ENCODE measurements at places on chromosomes 11 and 22.

GRCh38 chr22:45088576-45088975 is 75.1 kb upstream of the NUP50 start:
- no peak for DNase-seq

GRCh38 chr22:29587938-29588699 is 7.2 kb upstream of the NIPSNAP1 start:
- no peak for DNase-seq

DNA sequence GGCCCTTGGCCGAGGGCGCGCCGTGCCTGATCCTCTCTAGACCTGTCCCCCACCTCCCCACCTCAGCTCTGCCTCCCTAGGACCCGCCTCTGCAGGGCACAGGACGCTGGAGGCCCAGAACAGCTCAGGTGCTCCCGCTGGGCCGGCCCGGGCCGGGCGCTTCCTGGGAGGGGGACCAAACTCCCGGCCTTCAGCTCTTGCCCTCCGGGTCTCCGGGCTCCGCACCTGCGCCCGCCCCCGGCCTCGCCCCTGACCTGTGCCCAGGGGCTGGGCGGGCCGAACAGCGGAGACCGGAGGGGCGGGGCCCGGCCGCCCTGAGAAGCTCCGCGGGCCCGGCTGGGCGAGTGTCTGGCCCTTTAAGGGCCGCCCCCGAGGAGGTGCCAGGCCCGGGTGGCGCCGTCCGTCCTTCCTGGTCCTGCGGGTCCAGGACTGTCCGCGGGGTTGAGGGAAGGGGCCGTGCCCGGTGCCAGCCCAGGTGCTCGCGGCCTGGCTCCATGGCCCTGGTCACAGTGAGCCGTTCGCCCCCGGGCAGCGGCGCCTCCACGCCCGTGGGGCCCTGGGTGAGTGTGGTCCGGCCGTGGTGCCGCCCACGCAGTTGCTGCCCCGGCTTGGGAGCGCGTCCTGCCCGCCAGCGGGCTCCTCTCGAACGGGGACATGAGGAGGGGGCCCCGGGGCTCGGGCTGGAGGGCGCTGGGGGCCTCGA is at the start of gene SSH3:
SSH3 (plus strand) TSS at position 399 of the 703 bp plus-strand sequence; CDS start at position 495, 96 bp downstream.
- no peak for DNase-seq

DNA sequence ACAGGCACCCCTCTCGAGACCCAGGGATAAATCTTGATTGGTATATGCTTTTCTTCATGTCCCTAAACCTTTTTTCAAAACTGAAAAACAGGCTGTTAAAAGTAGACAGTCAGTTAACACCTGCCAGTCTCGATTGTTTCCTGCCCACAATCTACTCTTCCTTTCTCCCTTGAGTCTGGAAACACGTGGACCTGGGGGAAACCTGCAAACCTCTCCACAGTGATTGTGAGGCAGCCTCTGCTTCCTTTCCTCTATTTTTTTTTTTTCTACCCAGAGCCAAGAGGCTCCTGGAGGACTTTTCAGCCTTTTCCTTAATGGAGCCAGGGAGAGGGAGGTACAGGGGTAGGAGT is 69.4 kb upstream of the CLMP start:
- no peak for DNase-seq

DNA sequence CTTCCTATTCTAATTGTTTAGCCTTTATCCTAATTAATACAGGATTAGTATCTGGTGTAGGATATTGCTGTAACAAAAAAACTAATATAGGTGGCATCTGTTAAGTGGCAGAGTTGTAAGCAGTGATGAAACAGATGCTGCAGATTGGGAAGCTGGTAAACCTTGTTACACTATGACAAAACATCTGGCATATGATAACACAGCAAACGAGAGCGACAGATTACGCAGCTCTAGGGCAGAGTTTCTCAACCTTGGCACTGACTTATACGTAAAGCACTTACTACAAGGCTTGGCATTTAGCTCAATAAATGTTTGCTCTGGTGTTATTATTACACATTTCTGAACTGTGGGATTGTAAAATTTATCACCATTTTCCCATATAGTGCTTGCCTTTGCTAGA is 137.0 kb downstream of the ATG16L2 start:
- no peak for DNase-seq

GRCh38 chr11:8333376-8333775 is 69.7 kb upstream of the LMO1 start:
- DNase-seq: no peak

GRCh38 chr11:76592025-76592914 is 78.3 kb downstream of the LRRC32 start:
- no peak for DNase-seq

- DNase-seq: no peak
Measured at GRCh38 chr11:83150450-83150849, 6.5 kb upstream of the PCF11 start.

DNA sequence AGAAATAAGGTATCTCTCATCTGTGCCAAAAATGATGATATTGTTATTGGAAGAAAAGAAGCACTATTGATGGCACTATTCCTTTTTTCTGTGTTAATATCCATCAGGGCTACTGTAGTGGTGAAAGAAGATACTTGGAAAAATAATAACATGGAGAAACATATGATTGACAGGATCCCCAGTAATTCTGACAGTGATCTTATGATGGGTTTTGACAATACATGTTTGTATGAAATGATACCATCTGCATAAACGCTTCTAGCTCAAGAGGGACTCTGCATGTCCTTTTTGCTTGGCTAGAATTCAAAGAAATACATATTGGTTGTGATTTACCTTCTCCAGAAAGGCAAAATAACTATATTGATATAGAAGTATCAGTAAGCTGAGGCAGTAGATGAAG is 178.1 kb downstream of the GUCY1A2 start:
- DNase-seq: no peak

GRCh38 chr11:66725647-66726046 is 3.4 kb downstream of the SPTBN2 start:
- DNase-seq: no peak

GRCh38 chr11:8910649-8911026 is 351 bp upstream of the AKIP1 start:
- no peak for DNase-seq

- no peak for DNase-seq
Measured at GRCh38 chr11:120632579-120632978, 121.0 kb downstream of the GRIK4 start.

- no peak for DNase-seq
Measured at GRCh38 chr22:37228106-37229011, 15.7 kb downstream of the RAC2 start.

- no peak for DNase-seq
Measured at GRCh38 chr11:11978098-11978637, 30.3 kb downstream of the DKK3 start.

DNA sequence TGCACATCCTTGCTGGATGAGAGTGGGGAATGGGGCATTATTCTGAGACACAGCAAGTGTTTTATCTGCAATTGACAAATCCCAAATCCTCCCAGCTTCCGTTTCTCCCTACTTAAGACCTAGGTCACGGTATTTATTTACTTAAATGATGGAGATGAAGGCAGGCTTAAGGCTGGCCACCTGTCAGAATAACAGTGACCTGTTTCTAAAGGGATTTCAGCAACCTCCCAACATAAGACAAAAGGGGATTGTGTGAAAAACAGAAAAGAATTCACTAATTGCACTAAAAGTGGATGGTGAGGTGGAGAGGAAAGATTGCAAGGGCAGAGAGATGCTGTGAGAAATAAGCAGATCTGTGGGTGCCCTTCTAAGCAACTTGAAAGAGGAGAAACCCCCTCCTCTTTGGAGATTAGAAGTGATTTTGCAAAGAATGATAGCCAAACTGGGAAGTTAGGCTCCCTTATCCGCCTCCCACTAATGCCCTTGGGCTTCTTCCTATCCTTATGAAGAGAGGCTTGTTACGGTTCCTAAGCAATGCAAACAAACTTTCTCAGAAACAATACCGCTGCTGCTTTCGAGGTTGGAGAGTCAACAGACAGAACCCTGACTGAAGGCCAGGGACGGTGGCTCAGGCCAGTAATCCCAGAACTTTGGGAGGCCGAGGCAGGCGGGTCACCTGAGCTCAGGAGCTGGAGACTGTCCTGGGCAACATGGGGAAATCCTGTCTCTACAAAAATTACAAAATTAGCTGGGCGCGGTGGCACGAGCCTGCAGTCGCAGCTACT is 84.3 kb downstream of the ARL14EP start:
- no peak for DNase-seq

DNA sequence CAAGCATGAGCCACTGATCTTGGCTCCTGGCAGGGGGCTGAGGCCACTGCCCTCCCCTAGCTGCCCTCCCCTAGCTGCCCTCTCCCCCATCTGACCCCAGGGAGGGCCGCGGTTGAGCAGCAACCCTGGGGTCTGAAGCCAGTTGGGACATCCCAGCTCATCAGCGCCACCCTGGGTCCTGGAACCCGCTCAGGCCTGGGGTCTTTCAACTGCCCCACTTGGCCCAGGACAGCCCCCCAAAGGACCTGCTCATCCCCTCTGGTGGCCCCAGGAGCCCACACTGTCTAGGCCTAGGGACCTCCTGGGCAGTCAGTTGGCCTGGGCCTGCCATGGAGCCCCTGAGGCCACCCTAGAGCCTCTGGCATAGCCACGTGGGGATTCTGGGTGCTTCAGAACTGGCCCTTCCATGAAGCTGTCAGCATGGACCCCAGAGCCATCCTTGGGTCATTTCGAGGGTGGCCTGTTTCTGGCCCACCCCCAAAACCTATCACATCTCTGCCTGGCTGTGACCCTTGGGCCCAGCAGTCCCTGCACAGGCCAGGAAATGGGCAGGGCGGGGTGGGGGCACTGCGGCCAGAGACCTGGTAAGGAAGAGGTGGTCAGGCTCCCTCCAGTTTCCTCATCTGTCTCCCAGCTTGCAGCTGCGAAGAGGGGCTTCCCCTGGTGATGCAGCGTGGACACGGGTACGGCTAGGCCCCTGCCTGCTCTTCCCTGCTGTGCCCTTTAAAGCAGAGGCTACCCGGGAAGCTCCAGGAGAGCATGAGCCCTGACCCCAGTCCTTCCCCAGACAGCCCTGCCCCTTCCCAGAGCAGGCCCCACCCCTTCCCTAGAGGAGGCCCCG is 37.9 kb downstream of the MUC2 start:
- no peak for DNase-seq

DNA sequence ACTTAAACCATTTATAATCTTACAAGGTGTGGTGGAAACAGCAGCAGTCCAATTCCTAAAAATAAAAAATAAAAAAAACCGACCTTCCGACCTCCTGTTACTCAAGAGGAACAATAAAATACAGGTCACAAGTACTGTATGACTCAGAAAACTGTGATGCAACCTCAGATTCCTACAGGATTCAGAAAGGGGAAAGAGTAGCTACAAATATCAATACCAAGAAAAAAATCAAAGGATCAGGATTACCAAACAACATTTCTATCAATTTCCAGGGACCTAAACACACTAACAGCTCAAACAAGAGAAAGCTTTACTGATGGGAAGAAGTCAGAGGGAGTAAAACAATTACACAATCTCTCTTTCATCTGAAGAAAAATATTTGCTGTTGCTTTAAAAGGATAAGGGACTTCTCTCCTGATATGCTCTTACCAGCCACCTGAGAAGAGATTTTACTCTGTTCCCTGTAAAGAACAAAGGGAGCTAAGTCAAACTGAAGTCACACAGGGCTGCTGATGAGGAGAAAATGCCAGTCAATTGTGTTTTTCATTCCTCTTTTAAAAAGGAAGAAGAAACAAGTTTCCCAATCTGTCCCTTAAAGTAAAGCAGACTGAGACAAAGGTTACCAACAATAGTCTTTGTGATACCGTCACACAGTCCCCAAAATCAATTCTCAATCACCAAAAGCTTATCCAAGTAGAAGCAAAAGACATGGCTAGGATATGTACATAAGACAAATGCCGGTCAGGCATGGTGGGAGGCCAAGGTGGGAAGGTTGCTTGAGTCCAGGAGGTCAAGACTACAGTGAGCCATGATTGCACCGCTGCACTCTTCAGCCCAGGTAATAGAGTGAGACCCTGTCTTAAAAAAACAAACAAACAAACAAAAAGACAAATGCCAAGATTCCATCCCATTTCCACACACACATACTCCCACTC is 39.3 kb downstream of the AMBRA1 start:
- no peak for DNase-seq

DNA sequence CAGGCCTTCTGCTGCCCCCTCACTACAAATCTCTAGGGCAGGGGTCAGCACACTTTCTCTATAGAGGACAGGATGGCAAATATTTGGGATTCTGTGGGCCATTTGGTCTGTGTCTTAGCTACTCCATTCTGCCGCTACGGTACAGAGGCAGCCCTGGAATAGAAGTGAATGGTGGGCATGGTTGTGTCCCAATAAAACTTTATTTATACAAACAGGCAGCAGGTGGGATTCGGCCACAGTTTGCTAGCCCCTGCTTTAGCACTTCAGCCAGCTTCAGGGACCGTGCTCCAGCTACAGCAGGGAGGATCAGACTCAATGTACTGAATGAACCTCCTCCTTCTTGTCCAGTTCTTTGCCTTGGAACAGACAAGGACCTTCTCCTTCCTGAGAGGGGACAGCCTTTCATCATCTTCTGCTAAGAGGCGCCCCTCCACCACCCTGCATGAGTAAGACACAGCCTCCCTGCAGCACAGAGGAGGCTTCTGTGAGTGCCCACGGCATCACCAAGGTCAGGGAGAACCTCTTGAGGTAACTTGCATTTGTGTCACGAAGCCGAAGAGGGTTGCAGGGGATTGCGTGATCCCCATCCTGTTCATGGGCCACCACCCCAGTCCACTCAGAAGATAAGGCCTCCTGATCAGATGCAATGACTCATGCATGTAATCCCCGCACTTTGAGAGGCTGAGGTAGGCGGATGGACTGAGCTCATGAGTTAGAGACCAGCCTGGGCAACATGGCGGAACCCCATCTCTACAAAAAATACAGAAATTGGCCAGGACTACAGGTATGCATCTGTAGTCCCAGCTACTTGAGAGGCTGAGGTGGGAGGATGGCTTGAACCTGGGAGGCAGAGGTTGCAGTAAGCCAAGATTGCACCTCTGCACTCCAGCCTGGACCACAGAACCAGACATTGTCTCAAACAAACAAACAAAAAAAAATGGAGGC is 4.6 kb downstream of the C11orf24 start:
- no peak for DNase-seq

GRCh38 chr11:24872186-24872585 is 375.3 kb downstream of the LUZP2 start:
- no peak for DNase-seq

GRCh38 chr11:199004-199581 is 6.2 kb downstream of the SCGB1C1 start:
- DNase-seq: no peak

GRCh38 chr11:82994604-82995230 is 77.0 kb downstream of the RAB30 start:
- DNase-seq: no peak

DNA sequence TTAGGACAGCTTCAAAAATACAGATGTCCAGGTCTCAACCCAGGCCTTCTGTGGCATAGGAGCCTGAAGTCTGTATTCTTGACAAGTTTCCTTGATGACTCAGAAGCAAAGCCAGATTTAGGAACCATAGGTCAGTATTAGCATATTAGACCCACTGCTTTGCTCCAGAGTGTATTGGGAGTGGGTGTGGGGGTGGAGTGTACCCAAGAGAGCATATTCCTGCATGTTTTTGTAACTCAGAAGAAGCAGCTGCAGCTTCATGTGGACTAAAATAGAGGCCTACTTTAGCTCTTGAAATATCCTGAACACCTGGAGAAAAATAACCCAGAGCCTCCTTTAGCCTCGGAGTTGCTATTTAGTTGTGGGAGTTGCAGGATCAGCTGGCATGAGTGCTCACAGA is 106.7 kb downstream of the CCDC81 start:
- DNase-seq: no peak
